ENCODE measurements at places on chromosomes 11 and 22. TPM values are rescaled to one million over a fixed set of nuclear protein-coding genes. Genes with fewer than 3 reads are reported as not detected.

DNA sequence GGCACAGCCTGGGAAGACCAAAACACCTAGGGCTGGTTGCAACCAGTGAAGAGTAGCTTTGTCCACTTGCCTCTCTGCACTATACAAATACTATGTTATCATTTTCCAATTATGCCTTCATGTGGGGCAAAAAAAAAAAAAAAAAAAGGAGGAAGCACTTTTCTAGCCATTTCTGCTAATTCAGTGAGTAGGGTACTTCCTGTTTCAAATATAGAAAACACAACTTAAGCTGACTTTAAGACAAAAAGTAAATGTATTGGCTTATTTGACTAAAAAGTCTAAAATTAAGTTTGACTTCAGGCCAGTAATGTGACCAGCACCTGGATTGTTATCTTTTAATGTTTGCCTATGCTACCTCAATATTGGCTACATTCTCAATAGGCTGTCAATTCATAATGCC, 15.3 kb downstream of the CCDC73 start:
- no peak for DNase-seq
- no peaks in the 10 kb centered on the region for H3K36me3 ChIP-seq
- no peaks in the 10 kb centered on the region for H3K4me1 ChIP-seq
- H3K4me3 ChIP-seq = no peak overlapping the region

DNA sequence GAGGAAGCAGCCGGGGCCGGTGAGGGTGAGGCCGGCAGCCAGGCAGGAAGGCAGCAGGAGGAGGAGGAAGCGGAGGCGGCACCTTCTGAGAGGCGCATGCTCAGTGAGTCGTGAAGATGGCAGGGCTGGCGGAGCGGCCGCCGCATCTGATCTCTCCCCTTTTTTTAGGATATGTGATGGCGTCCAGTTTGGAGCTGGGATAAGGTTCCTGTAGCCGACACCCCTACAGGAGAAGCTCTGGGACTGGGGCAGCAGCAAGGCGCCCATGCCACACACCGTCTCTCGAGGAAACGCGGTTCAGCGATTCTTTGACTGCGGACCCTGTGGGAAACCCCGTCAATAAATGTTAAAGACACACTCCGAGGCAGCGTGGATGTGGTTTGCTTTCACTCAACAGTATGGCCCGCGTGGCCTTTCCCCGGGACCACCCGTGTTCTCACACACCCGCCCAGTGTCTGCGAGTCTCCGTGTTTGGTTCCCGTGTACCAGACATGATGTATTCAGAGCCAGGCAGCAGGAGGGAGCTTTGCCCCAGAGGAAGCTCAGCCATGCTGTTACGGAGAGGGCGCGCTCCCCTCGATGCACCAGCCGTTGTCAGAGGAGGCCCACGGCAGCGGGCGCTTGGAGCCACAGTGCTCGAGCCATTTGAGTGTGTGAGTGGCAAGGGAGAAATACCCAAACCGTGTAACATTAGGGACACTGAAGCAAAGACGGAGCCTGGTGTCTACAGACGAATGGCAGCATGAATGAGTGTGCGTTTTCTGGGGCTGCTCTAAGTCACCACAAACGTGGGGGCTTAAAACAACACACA, 27.7 kb upstream of the PARVB start:
- H3K4me1 ChIP-seq = peaks cover 8% of the 10 kb centered on the region
- no peaks in the 10 kb centered on the region for H3K27me3 ChIP-seq
- no peak overlapping the region for H3K4me3 ChIP-seq

The OPCML gene
- under 0.01 TPM for total RNA-seq

GRCh38 chr11:73705053-73705452, 55.8 kb downstream of the RAB6A start:
- H3K36me3 ChIP-seq = no peaks in the 10 kb centered on the region
- no peak overlapping the region for H3K4me3 ChIP-seq
- H3K4me1 ChIP-seq = no peaks in the 10 kb centered on the region
- H3K27ac ChIP-seq = no peak overlapping the region

The HPS5 gene
- 28.3 TPM for total RNA-seq

The WNT7B gene
- not detected for total RNA-seq

GRCh38 chr11:12184699-12185098, 74.3 kb downstream of the MICAL2 start:
- H3K36me3 ChIP-seq = no peaks in the 10 kb centered on the region
- H3K4me1 ChIP-seq = no peaks in the 10 kb centered on the region
- no peak overlapping the region for H3K4me3 ChIP-seq
- no peak for DNase-seq

The SSRP1 gene
- 54.6 TPM for total RNA-seq

GRCh38 chr11:77396305-77396704, 77.6 kb downstream of the PAK1 start:
- peaks cover 20% of the 10 kb centered on the region for H3K4me1 ChIP-seq
- DNase-seq = no peak
- no peaks in the 10 kb centered on the region for H3K36me3 ChIP-seq

- H3K36me3 ChIP-seq = no peaks in the 10 kb centered on the region
- H3K4me3 ChIP-seq = no peak overlapping the region
- no peak for DNase-seq
- no peaks in the 10 kb centered on the region for H3K4me1 ChIP-seq
- H3K27ac ChIP-seq = peak overlapping the region; percentile 54
Observed at GRCh38 chr11:35180317-35181233, 41.6 kb downstream of the CD44 start.

GRCh38 chr22:33737662-33738061, 182.6 kb downstream of the LARGE1 start:
- H3K36me3 ChIP-seq = no peaks in the 10 kb centered on the region
- no peak overlapping the region for H3K4me3 ChIP-seq
- no peaks in the 10 kb centered on the region for H3K27me3 ChIP-seq
- H3K4me1 ChIP-seq = peaks cover 14% of the 10 kb centered on the region
- no peak for DNase-seq

The CYP2D6 gene
- total RNA-seq = not detected

The MRGPRX4 gene
- not detected for total RNA-seq

DNA sequence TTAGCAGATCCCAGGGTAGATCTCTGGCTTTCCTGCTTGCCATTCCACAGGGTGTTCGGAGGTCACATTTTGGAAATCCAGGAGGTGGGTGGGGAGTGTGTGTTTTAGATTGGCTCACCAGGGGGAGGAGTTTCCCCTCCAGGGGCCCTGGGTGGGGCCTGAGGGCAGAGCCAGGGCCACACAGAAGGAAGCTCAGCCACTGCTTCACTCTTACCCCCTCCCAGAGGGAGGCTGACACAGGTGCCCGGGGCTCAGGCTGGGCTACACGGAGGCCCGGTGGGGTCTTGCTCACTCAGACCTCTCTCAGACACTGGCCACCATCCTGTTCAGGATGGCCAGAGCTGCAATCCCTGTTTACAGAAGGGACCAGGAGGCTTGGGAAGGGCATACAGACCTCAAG, 2.5 kb downstream of the WNT7B start:
- no peaks in the 10 kb centered on the region for H3K36me3 ChIP-seq
- H3K4me3 ChIP-seq = no peak overlapping the region
- no peak for DNase-seq
- H3K27ac ChIP-seq = no peak overlapping the region
- H3K4me1 ChIP-seq = peaks cover 63% of the 10 kb centered on the region

The MS4A15 gene
- not detected for total RNA-seq

The LRRC56 gene
- not detected for total RNA-seq

The PARVA gene
- total RNA-seq = 129 TPM

DNA sequence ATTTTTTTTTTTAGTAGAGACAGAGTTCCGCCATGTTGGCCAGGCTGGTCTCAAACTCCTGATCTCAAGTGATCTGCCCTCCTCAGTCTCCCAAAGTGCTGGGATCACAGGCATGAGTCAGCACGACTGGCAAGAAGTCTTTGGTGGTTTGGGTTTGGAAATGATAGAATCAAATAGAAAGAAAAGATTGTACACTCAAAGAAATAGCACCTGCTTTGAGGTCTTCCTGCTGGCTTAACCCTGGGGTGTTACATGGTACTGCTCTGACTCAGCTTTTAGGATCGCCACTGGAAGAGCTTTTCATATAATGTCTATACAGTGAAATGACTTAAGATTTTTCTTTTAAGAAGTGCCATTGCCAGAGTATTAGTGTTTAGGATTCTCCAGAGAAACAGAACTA, 50.2 kb downstream of the JAM3 start:
- no peaks in the 10 kb centered on the region for H3K36me3 ChIP-seq
- H3K27me3 ChIP-seq = no peaks in the 10 kb centered on the region
- peaks cover 67% of the 10 kb centered on the region for H3K4me1 ChIP-seq
- no peak for DNase-seq

- H3K4me1 ChIP-seq = no peaks in the 10 kb centered on the region
- no peaks in the 10 kb centered on the region for H3K27me3 ChIP-seq
- H3K4me3 ChIP-seq = no peak overlapping the region
- DNase-seq = no peak
- no peak overlapping the region for H3K27ac ChIP-seq
Observed at GRCh38 chr11:97351939-97352338, 962.1 kb downstream of the JRKL start.

The SMIM35 gene
- total RNA-seq = not detected

- H3K36me3 ChIP-seq = no peaks in the 10 kb centered on the region
- H3K4me3 ChIP-seq = no peak overlapping the region
- H3K4me1 ChIP-seq = peaks cover 20% of the 10 kb centered on the region
Observed at GRCh38 chr22:45870011-45870410, 107.0 kb downstream of the WNT7B start.

The OR52E8 gene
- total RNA-seq = not detected

DNA sequence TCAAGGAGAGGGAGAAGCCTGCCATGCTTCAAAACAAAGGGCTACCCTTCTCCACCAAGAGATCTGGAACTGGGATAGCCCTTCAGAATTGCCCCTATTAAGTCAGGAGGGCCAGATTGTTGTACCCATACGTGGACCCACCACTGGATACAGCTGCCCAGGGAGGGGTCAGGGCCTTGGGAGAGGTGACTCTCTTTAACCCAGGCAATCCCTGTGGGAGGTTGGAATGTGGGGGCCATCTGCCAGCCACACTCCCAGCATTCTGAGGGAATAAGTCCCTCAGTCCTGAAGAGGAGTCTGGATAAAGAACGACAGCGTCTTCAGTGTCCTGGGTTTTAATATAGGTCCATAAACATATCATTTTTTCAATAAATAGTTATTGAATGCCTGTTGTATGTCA, 588.2 kb upstream of the TENM4 start:
- no peaks in the 10 kb centered on the region for H3K4me1 ChIP-seq
- no peak for DNase-seq
- no peak overlapping the region for H3K4me3 ChIP-seq
- H3K27ac ChIP-seq = no peak overlapping the region
- H3K36me3 ChIP-seq = no peaks in the 10 kb centered on the region

The PANX3 gene
- total RNA-seq = not detected

- no peaks in the 10 kb centered on the region for H3K36me3 ChIP-seq
- H3K27me3 ChIP-seq = no peaks in the 10 kb centered on the region
- H3K4me3 ChIP-seq = no peak overlapping the region
- no peaks in the 10 kb centered on the region for H3K4me1 ChIP-seq
- no peak overlapping the region for H3K27ac ChIP-seq
- DNase-seq = no peak
Observed at GRCh38 chr11:27938011-27938410, 169.9 kb downstream of the KIF18A start.

DNA sequence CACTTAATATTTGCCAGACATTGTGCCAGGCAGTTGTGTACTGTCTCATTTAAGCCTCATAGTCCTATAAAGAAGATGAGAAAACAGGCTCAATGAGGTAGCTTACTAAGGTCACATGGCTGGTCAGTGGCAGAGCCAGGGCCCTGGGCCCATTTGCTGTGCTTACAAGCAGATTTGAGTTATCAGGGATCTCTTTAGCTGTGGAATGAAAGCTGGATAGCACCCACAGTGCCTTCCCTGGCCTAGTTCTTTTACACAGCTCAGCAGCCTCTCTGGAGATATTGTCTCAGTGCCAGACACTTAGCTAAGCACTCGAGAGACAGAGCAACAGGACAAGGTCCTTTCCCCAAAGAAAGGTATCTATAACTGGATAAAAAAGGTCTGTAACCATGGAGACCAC, 6.1 kb downstream of the TMEM86A start:
- H3K27me3 ChIP-seq = no peaks in the 10 kb centered on the region
- peaks cover 23% of the 10 kb centered on the region for H3K4me1 ChIP-seq
- no peak overlapping the region for H3K27ac ChIP-seq
- no peak for DNase-seq
- peaks cover 3% of the 10 kb centered on the region for H3K36me3 ChIP-seq
- no peak overlapping the region for H3K4me3 ChIP-seq

The OR4A16 gene
- total RNA-seq = not detected

The KIRREL3 gene
- total RNA-seq = 3.3 TPM

The MISFA gene
- total RNA-seq = not detected

The GPR83 gene
- total RNA-seq = 0.49 TPM

- H3K36me3 ChIP-seq = no peaks in the 10 kb centered on the region
- no peaks in the 10 kb centered on the region for H3K27me3 ChIP-seq
- no peak for DNase-seq
- no peak overlapping the region for H3K4me3 ChIP-seq
- H3K4me1 ChIP-seq = no peaks in the 10 kb centered on the region
Observed at GRCh38 chr11:124081483-124081882, 33.8 kb upstream of the VWA5A start.

DNA sequence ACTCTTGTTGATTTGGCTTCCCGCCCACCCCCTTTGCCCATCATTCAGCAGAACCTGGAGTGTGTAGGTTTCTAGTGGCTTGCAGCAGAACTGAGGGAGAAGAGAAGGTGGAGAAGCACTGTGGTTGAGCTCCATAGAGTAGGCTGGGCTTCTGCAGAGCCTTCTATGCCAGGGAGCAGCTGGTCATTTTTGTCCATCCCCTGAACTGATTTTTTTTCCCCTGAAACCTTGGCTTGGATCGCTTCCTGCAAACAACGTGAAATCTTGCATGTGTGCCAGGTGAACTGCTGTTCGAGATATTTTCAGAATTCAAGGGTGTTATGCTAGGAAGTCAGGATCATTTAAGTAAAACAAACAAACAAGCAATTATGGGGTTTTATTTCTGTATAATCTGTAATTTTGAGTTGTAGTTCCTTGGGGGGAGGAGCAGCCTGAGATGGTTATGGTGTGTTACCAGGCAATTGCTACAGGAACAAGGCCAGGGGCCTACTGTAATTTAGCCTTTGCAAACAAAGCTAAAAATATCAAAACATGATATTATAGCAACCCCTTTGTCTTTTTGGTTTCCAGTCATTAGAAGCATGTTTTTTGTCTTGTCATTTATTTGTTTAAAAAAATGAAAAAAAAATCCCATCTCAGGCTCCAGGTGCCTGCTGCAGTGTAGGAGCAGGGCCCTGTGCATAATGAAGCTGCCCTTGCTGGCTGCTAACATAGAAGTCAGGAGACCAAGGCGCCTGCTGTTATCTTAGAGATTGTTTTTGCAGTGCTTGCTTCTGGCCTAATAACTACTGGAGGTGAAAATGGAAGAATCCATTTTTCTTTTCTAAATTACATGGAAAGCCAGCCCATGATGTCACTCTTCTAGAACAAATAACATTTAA, 152.4 kb upstream of the TTC12 start:
- H3K27me3 ChIP-seq = no peaks in the 10 kb centered on the region
- H3K4me3 ChIP-seq = no peak overlapping the region
- no peak for DNase-seq
- H3K36me3 ChIP-seq = no peaks in the 10 kb centered on the region

The MMP12 gene
- not detected for total RNA-seq

- H3K4me3 ChIP-seq = no peak overlapping the region
- DNase-seq = peak; percentile 91
- no peaks in the 10 kb centered on the region for H3K4me1 ChIP-seq
- no peaks in the 10 kb centered on the region for H3K36me3 ChIP-seq
- no peaks in the 10 kb centered on the region for H3K27me3 ChIP-seq
Observed at GRCh38 chr11:114169321-114169749, 109.8 kb downstream of the ZBTB16 start.
